Esophagus squamous epithelium (tissue), 5 donors: ENCODE measurements at places on chromosomes 7 and 10. TPM values are rescaled to one million over a fixed set of nuclear protein-coding genes. Genes with fewer than 3 reads are reported as not detected.

DNA sequence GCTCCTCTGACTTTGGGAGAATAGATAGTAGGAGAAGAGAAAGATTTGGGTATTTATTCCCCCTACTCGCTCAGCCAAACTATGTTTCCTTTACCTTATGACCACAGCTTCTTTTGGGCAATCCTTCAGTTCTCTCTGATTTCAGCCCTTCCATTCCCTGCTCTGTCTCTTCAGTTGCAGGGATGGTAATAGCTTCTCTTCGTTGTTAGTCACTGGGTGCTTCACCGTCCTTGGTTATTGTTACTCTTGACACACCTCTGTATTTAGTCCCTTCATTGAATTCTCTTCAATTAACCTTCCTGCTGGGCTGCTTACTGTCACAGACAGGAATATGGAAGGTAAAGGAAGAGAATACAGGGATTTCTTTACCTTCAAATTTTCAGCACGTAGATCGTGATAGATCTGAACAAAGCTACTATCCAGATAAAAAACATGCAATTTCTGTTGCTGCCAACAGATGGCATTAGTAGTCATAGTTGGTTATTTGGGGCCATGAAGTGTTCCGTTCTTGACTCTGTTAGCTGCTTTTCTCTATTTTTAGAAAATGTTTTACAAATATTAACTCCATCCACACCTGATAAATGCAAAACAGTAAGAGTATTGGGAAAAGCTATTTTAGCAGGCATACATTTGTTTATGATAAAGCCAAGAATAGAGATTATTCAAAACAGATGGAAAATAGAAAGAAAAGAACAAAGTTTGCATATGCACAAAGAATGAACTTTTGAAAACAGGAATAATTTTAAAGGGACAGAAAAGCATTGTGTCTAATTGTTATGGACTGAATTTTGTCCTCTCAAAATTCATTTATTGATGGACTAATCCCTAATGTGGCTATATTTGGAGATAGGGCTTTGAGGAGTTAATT lies 14.0 kb upstream of the PTTG1IP2 start:
- no peaks in the 10 kb centered on the region for H3K36me3 ChIP-seq
- no peak for DNase-seq

Gene CALD1
- total RNA-seq: 83.7 TPM

DNA sequence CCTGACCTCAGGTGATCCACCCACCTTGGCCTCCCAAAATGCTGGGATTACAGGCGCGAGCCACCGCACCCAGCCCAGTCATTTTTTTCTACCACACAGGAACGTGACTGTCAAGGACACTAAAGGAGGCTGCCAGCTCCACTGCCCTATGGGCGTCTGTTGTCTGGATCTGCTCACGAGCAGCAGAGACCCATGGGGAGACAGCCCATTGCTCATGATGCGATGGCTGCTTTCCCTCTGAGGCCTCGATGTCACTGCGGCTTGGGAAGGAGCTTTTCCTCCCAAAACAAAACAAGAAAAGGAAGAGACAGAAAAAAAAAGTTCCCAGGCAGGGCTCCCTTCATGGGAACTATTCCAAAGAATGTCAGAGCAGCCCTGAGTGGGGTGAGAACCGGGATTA lies 70.5 kb downstream of the DENND2A start:
- H3K27ac ChIP-seq: no peak overlapping the region
- no peak for DNase-seq
- H3K4me3 ChIP-seq: no peak overlapping the region

DNA sequence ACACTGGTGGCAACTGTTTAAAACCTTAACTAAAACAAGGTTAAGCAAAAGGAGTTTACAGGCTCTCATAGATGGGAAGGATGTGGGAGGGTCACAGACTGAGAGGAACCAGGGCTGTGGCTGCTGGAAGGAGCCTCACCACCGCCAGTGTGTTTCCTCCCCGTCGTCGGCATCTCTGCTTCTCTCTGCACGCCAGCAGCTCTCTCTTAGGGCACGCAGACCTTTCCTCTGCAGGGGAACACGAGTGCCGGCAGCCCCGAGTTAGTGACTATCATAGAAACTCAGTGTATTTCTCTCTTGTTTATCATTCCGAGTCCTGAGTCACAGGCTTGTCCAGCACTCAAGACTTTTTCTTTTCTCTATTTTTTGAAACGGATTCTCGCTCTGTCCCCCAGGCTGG lies 8.1 kb upstream of the SH2D4B start:
- H3K4me1 ChIP-seq: peaks cover 37% of the 10 kb centered on the region
- no peak overlapping the region for H3K27ac ChIP-seq
- H3K27me3 ChIP-seq: no peaks in the 10 kb centered on the region
- H3K4me3 ChIP-seq: no peak overlapping the region
- H3K36me3 ChIP-seq: no peaks in the 10 kb centered on the region

GRCh38 chr7:128262273-128263028 lies 21.4 kb downstream of the LEP start:
- DNase-seq: no peak
- H3K27me3 ChIP-seq: no peaks in the 10 kb centered on the region
- no peak overlapping the region for H3K4me3 ChIP-seq
- H3K27ac ChIP-seq: no peak overlapping the region

DNA sequence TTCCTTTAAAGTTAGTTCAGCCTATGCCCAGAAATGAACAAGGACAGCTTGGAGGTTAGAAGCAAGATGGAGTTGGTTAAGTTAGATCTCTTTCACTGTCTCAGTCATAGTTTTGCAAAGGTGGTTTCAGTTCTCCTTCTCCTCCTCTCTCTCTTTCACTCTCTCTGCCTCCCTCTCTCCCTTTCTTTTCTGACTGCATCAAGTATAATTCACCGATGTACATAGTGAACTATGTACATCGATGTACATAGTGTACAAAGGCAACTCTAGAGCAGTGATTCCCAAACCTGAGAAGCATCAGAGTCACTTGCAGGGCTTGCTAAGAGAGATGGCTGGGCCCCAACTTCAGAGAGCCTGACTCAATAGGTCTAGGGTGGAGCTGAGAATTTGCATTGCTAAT lies 1259.7 kb downstream of the TYW1 start:
- no peak for DNase-seq
- H3K36me3 ChIP-seq: no peaks in the 10 kb centered on the region

- H3K27ac ChIP-seq: no peak overlapping the region
- no peak overlapping the region for H3K4me3 ChIP-seq
- DNase-seq: no peak
- H3K4me1 ChIP-seq: no peaks in the 10 kb centered on the region
- H3K36me3 ChIP-seq: no peaks in the 10 kb centered on the region
Measured at GRCh38 chr10:60377955-60378354, 11.7 kb downstream of the ANK3 start.

Gene C10orf62
- not detected for total RNA-seq
